ENCODE measurements at places on chromosomes 6 and 20.

- H3K27me3 ChIP-seq = no peaks in the 10 kb centered on the region
- peaks cover 11% of the 10 kb centered on the region for H3K4me1 ChIP-seq
- H3K27ac ChIP-seq = no peak overlapping the region
- peaks cover 4% of the 10 kb centered on the region for H3K36me3 ChIP-seq
Measured at GRCh38 chr20:50735813-50736212, 4.4 kb downstream of the PARD6B start.

DNA sequence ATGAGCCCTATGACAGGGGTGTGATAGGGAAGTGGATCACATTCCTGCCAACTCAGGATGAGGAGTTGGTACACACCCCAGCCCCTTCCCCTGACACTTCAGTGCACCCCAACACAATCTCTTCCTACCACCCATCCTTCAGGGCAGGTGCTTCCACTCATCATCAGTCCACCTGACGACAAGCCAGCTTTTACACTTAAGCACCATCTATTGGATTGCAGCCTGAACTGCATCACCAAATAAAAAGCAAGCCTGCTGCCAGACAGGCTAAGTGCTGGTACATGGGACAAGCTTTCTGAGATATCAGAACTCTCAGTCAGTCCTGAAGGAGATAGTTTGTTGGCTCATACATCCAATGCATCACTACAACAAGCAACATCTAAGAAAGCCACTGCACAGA, 69.0 kb upstream of the TMEM200A start:
- H3K36me3 ChIP-seq = no peaks in the 10 kb centered on the region
- no peak for DNase-seq
- no peaks in the 10 kb centered on the region for H3K4me1 ChIP-seq
- H3K4me3 ChIP-seq = no peak overlapping the region
- no peaks in the 10 kb centered on the region for H3K27me3 ChIP-seq
- no peak overlapping the region for H3K27ac ChIP-seq

GRCh38 chr20:4216142-4216735, 200.9 kb upstream of the RNF24 start:
- DNase-seq = no peak
- H3K36me3 ChIP-seq = no peaks in the 10 kb centered on the region
- H3K4me1 ChIP-seq = peaks cover 2% of the 10 kb centered on the region
- no peak overlapping the region for H3K4me3 ChIP-seq
- no peak overlapping the region for H3K27ac ChIP-seq

DNA sequence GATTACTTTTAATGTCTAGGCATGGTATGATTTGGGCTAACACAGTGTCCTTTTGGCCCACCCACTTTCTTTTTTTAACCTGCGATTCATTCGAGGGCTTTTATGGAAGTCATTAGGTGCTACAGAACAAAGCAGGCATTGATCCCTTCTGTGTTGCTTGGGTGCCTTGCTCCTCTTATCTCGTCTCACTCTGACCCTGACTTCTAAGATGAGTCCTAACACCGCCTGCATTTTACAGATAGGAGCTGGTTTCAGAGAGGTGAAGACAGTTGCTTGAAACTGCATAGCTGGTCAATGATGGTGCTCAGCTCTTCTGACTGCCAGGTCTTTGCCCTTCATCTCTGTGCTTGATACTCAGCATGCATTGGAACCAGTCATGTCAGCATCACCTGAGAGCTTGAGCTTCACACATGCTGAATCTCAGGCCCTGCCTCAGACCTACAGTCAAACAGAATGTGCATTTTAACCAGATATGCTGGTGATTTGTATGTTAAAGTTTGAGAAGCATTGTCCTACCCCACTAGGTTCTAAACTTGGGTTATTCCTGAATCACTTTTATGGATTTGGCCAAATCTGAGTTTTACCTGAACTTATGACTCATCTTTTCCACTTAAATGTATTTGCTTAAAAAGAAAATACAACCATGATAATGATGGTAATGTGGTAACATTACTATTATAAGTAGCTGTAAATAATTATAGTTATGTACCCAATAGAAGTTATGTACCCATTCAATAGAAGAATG, 142.3 kb downstream of the PLCB4 start:
- H3K36me3 ChIP-seq = no peaks in the 10 kb centered on the region
- no peak overlapping the region for H3K4me3 ChIP-seq
- DNase-seq = no peak
- no peaks in the 10 kb centered on the region for H3K4me1 ChIP-seq

DNA sequence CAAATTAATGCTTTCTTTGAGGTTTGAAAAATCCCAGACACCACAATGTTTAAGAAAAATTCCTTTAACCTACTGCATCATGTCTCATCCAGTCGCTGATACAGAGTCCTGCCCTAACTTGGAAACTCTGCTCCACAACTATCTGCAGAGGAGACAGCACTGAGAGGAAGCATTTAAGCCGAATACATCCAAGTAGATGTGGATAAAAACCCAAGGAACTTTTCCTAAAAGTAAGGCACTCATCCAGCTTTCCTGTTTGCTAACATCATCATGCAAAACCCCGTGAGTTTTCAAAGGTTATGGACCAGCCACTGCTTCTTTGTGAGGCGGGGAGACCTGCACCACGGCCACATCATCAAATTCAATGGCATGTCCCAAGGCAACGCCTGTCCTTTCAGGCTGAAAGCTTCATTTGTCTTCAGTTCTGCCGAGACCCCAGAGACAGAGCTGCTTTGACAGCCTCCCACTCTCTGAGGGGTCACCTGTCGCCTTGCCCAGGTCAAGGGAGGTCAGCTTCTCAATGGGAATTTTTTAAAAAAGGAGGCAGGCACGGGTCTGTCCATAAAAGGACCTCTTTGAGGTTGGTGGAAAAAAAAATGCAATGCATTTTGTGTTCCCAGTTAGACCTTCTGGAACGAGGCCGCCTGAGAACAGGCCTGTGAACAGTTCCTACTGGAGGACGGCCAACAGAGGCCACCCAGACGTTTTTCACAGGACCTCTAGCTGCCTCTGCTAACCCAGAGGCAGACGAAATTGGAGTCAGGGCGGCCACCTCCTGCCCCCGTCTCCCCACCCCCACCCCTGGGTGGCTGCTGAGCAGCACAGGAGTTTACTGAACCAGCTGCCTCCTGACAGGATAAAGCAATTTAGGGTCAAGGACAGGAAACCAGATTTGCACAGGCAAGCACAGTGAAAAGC, 142.5 kb upstream of the HDDC2 start:
- no peak for DNase-seq
- peaks cover 10% of the 10 kb centered on the region for H3K27me3 ChIP-seq
- H3K4me3 ChIP-seq = no peak overlapping the region
- no peaks in the 10 kb centered on the region for H3K36me3 ChIP-seq
- H3K4me1 ChIP-seq = peaks cover 9% of the 10 kb centered on the region

DNA sequence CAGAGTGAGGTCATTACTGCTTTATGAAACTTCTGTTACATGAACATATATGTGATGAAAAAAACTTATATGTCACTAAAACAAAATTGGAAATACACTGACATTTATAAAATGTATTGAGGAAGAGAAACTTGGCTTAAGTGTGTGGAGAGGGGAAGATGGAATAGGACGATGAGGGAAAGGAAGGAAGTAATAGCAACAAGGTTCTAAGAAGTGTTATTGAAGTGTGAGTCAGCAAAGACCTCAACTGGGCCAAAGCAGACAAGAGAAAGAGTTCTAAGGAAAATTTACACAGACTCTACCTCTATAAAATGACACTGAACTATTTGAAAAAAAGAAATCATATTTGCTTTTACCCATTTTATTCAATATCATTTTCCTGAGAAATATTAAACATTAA, 38.3 kb downstream of the SNX3 start:
- peaks cover 5% of the 10 kb centered on the region for H3K36me3 ChIP-seq
- no peaks in the 10 kb centered on the region for H3K4me1 ChIP-seq
- H3K4me3 ChIP-seq = no peak overlapping the region
- no peaks in the 10 kb centered on the region for H3K27me3 ChIP-seq

GRCh38 chr6:68915586-68915985, 280.5 kb downstream of the ADGRB3 start:
- no peaks in the 10 kb centered on the region for H3K4me1 ChIP-seq
- H3K4me3 ChIP-seq = no peak overlapping the region
- H3K27me3 ChIP-seq = no peaks in the 10 kb centered on the region
- no peaks in the 10 kb centered on the region for H3K36me3 ChIP-seq

- no peak overlapping the region for H3K27ac ChIP-seq
- H3K4me3 ChIP-seq = no peak overlapping the region
- no peaks in the 10 kb centered on the region for H3K36me3 ChIP-seq
- DNase-seq = no peak
- H3K27me3 ChIP-seq = no peaks in the 10 kb centered on the region
- H3K4me1 ChIP-seq = no peaks in the 10 kb centered on the region
Measured at GRCh38 chr6:167529444-167530335, 204.8 kb downstream of the TTLL2 start.

- peaks cover 13% of the 10 kb centered on the region for H3K27me3 ChIP-seq
- H3K27ac ChIP-seq = no peak overlapping the region
- H3K36me3 ChIP-seq = no peaks in the 10 kb centered on the region
- DNase-seq = peak; percentile 80
Measured at GRCh38 chr6:31308050-31308844, 36.4 kb upstream of the HLA-C start.

DNA sequence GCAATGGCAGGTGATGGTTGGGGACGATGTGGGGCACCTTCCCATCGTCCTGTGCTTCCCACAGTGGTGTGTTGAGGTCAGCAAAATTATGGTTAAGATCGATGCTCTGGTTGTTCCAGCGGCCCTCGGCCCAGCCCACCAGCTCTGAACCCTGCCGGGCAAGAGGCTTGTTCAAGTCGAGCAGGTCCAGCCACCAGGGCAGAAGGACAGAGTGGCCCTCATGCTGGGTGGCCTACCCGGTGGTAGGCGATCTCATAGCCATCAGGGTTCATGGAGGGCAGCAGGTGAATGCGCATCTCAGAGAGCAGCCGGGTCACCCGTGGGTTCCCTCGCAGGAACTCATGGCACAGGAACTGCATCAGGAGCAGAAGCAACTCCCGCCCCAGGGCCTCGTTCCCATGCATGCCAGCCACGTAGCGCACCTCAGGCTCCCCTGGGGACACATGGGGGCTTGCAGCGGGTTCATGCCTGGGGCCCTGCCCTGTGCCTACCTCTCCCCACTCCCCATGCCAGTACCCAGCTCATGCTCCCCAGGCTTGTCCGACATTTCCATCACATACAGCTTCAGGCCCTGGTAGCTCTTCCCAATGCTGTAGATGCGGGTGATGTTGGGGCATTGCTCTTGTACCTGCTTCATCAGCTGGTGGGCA, 4.3 kb downstream of the CPXM1 start:
- H3K27me3 ChIP-seq = peaks cover 79% of the 10 kb centered on the region
- H3K27ac ChIP-seq = no peak overlapping the region
- H3K4me1 ChIP-seq = peaks cover 23% of the 10 kb centered on the region
- H3K36me3 ChIP-seq = no peaks in the 10 kb centered on the region
- DNase-seq = no peak

GRCh38 chr6:69820018-69820417, 23.2 kb upstream of the LMBRD1 start:
- H3K4me3 ChIP-seq = no peak overlapping the region
- no peak overlapping the region for H3K27ac ChIP-seq
- no peak for DNase-seq
- no peaks in the 10 kb centered on the region for H3K36me3 ChIP-seq
- peaks cover 10% of the 10 kb centered on the region for H3K4me1 ChIP-seq

DNA sequence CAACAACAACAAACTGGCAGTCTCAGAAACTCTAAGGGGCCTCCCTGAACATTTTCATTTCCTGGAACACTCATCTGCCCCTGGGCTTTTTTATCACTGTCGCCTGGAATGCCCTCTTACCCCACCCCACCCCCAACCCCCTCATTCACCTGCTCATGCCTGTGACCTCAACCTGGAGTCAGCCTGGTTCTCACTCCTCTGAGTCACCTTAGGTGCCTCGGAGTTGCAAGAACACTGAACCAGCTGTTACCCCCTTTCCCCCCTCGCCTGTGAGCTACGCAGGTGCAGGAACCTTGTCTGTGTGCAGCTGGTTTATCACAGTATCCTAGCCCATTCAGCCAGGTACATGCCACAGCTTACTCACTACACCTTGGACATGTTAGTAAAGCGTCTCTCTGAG, 12.8 kb upstream of the SNAI1 start:
- no peaks in the 10 kb centered on the region for H3K4me1 ChIP-seq
- H3K4me3 ChIP-seq = no peak overlapping the region
- H3K27ac ChIP-seq = no peak overlapping the region
- no peak for DNase-seq
- no peaks in the 10 kb centered on the region for H3K27me3 ChIP-seq

DNA sequence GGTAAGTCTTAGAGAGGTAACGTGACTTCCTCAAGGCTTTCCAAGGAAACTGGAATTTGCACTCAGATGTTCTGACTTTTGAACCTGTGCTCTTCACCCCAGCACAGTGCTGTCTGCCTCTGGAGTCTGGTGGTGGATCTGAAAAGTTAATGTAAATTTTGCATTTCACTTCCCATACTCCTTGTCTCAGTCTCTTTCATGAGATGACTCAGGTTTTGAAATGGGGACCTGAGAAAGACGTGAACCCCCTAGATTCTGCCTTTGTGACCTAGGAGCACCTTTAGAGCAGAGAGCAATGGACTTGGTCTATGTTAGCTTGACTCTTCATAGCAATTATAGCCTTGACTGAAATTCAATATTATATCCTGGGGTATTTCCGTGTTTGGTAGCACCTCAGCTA, 223.0 kb downstream of the QKI start:
- peaks cover 13% of the 10 kb centered on the region for H3K27me3 ChIP-seq
- no peak overlapping the region for H3K4me3 ChIP-seq
- no peaks in the 10 kb centered on the region for H3K4me1 ChIP-seq

DNA sequence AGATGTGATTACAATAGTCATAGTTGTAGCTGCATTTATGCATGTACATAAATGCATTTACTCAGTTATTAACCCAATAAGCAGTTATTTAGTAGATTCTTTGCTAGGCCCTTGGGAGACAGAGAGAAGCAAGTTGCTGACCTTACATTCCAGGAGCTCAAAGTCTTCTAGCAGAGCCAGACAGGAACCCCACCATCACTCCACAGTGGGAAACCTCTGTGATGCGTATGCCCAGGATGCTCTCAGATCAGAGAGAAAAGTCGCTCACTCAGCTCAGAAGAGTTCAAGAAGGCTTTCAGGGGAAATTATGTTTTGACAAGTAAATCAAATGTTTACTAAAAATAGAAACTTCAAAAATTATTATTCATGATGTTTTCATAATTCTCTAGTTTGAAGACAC, 146.3 kb upstream of the EXOC2 start:
- no peak for DNase-seq
- H3K36me3 ChIP-seq = no peaks in the 10 kb centered on the region
- no peaks in the 10 kb centered on the region for H3K4me1 ChIP-seq
- H3K27me3 ChIP-seq = no peaks in the 10 kb centered on the region

DNA sequence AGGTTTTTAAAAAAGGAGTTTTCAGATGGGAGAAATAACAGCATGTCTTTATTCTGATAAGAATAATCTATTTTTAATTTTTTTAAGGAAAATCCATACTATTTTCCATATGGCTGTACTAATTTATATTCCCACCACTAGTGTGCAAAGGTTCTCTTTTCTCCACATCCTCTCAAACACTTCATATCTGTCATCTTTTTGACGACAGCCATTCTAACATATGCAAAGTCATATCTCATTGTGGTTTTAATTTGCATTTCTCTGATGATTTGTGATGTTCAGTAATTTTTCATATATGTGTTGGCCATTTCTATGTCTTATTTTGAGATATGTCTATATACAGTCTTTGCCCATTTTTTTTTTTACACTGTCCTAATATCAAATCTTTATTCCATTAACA, 280.6 kb upstream of the RUNX2 start:
- no peak for DNase-seq
- no peaks in the 10 kb centered on the region for H3K36me3 ChIP-seq
- H3K27ac ChIP-seq = no peak overlapping the region
- no peak overlapping the region for H3K4me3 ChIP-seq

- peak overlapping the region; percentile 90 for H3K4me3 ChIP-seq
- no peak overlapping the region for H3K27ac ChIP-seq
- H3K27me3 ChIP-seq = peaks cover 2% of the 10 kb centered on the region
- peaks cover 50% of the 10 kb centered on the region for H3K4me1 ChIP-seq
- no peaks in the 10 kb centered on the region for H3K36me3 ChIP-seq
- DNase-seq = peak; percentile 34
Measured at GRCh38 chr6:392441-393390, 1.2 kb downstream of the IRF4 start.

All from T-cell (primary cell).